CD4-positive, alpha-beta T cell treated with Interleukin-21 for 1 hour (primary cell): ENCODE measurements at places on chromosomes 6 and 20.
A peak's percentile ranks its signal among the peaks of the same experiment; 100 is the strongest.

DNA sequence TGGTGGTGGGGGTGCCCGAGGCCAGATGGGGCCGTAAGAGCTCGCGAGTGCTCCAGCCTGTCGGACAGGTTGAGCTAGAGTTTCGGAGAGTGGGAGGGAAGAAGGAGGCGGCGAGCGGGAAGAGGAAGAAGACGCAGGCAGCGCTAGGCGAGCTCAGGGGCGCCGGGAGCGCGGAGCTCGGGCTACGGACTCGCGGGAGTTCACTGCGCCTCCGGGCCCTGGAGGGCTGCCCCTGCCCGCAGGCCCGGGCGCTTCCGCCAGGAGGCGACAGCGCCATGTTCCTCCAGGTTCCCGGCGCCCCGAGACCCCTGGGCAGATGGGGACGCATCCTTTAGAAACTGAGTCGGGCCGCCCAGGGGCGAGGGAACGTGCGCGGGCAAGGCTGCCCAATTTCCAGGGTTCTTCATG, 984 bp downstream of the TFAP2C start:
- DNase-seq: no peak

- no peak for DNase-seq
Observed at GRCh38 chr6:126015863-126016262, 29.5 kb downstream of the TRMT11 start.

GRCh38 chr6:134997133-134997995, 47.5 kb upstream of the ALDH8A1 start:
- DNase-seq: no peak

DNA sequence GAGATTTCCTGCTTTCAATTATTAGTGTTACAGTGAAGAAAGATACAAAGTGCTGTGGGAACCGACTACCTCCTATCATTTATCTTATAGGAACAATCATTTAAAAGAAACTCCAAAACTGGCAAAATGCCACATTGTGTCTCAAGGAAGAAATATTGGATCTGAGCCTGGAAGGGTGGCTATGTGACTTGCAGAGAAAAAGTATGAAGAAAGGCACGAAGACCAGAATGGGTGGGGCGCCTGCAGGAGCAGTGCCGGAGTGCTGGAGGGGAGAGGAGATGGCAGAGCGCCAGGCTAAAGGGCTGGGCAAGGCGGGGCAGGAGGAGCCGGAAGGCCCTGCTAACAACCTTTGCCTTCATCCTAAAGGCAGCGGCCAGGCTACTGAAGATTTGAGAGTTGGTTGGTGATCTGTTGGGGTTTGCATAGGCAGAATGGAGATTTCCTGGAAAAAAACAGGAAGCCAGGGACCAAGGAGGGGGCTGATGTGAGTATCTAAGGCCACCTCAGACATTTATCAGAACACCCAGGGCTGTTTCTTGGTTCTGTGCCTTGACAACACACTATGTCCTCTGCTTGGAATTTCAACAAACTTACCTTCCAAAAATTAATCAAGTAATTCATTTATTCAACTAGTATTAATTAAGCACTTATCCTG, 125.6 kb downstream of the MAFB start:
- no peak for DNase-seq

DNA sequence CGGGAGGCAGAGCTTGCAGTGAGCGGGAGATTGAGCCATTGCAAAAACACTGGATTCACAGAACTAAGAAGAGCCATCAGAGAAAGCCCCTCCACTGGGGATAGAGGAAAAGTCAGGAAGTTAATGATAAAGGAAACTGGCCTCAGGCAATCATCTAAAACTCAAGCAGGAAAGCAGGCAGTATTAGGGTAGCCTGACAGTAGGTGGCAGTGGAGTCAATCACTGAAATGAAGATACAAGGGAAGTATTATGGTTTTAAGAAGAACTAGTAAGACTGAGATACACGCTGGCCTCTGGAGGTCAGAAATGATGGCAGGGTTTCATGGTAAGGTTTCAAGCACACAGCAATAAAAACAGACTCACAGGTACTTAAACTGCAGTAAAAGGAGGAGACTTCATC, 578.3 kb downstream of the HACE1 start:
- DNase-seq: no peak

- no peak for DNase-seq
Observed at GRCh38 chr20:560680-561079, 17.1 kb upstream of the CSNK2A1 start.

DNA sequence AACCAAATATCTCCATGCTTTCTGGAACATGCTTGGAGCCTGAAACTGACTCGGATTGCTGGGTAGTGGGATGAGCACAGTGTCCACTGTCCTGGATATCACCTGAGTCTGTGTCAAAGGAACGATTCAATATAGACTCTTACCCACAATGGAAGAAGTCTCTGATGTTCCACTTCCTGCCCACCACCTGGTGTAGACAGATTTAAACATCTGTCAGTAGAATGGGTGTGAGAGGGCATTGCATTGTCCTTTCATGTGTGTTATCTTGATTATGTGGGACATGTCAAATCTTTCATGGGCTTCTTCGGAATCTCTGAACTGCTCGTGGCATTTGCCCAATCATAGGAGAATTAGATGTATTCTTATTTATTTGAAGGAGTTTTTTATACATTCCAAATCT, 20.8 kb downstream of the ULBP3 start:
- no peak for DNase-seq

- DNase-seq: no peak
Observed at GRCh38 chr6:44390158-44390683, 2.7 kb downstream of the CDC5L start.

DNA sequence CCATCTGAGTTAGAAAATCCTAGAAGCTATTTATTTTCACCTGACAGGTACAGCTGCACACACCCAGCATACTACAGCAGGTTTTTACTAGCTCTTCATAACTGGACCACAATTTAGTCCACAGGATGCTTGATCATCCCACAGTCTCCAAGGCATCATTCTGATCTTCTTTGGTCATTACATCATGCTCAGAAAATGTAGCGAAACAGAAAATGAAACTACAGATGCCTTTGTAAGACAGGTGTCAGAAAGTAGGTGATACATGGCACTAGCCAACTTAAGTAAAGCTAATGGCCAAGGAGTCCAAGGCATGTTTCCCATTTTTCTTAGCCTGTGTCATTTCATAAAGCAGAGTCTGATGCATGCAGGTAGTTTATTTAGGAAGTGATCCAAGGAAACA, 102.3 kb downstream of the HTR1B start:
- no peak for DNase-seq

DNA sequence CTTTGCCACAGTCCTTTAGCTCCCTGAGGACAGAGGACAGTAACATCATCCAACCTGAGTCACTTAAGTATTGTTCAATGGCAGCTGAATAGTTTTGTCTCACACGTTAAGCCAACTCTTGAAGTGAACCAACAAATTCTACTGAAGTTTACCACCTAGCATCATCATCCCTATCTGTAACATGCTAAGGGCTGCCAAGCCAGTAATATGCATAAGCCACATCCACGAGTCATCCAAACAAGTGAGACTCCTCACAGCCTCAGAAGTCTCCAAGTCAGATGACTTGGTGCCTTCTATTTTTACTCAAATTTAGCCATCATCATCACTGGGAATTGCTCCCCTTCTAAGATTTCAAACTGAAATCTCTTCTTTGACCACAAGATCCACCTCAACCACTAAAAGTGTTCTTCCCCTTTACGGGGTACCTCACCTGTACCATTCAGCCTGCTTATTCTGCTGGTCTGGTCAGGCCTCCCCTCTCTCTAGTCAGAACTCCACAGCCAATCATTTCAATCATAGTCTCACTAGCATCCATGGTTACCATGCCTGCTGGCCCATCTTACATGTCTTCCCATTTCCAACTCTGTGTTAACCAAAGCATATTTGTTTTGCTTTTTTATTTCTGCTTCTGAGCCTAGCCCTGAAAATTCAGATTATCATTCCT, 73.7 kb downstream of the DTNBP1 start:
- no peak for DNase-seq

GRCh38 chr6:143967706-143968376, 40.2 kb downstream of the PLAGL1 start:
- DNase-seq: no peak

DNA sequence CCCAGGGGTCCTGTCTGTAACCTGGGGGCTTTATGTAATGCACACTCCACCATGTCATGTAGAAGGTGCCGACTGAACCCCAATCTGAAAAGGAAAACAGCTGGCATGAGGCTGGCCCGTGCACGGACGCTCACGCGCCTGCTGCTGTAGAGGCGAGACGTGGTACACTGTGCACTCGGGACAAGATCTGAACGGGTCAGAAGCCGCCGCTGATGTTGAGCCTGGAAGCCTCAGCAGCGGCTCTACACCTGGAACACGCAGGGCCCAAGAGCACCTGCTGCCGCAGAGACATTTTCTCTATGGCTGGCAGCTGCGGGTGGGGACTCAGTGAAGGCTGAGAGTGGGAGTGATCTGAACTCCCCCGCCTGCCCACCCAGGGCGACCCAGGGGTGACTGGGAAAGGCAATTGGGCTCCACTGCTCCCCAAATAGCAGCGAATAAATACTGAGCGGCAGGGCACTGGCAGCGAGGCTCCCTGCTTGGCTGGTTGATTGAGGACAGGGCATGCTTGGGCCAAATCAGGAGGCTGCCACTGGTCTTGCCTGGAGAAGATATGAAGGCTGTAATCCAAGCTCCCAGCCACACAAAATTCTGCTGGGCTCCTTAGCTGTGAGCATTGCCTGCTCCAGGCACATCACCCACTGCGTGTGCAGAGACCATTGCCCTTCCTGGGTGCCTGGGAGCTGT, 2.5 kb upstream of the OGFR start:
- DNase-seq: no peak

GRCh38 chr20:51306521-51307358, 235.8 kb downstream of the NFATC2 start:
- DNase-seq: peak; percentile 67

- DNase-seq: no peak
Observed at GRCh38 chr6:168916576-168917211, 337.0 kb downstream of the THBS2 start.

DNA sequence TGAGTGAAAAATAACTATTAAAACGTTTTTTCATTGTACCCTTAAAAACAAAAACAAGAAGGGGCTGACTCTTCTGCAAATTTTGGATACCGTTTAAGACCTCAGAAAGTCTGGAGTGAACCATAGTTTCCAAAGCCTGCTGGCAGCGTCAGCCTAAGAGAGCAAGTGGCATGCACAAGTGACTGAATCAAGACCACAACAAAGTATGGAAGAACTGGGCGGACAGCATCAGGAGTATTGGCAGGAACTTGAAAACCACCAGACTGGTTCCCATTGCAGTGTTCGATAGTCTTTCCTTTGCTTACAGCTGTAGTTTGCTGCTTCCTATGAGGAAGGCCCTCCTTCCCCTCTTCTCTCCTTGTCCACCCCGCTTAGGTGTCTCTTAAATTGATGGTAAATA, 33.7 kb upstream of the MYLIP start:
- no peak for DNase-seq

DNA sequence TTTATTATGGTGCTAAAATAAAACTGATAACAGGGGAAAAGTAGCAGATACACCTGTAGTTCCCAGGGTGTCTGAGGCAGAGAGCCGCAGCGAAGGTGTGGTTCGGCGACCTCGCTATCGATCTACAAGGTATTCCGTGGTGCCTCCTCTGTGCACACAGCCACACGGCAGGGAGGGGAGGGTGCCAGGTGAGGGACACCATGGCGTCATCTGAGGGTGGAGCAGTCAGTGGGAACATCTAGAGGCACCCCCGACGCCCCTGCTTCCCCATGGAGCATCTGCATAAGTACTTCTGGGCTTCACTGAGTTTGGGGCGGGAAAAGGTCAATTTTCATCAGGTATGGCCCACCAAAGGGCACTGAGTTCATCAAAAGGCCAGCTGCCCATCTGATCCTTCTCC, 243.3 kb downstream of the TAF4 start:
- DNase-seq: no peak

GRCh38 chr6:153489479-153489878, 358.4 kb upstream of the RGS17 start:
- DNase-seq: no peak

DNA sequence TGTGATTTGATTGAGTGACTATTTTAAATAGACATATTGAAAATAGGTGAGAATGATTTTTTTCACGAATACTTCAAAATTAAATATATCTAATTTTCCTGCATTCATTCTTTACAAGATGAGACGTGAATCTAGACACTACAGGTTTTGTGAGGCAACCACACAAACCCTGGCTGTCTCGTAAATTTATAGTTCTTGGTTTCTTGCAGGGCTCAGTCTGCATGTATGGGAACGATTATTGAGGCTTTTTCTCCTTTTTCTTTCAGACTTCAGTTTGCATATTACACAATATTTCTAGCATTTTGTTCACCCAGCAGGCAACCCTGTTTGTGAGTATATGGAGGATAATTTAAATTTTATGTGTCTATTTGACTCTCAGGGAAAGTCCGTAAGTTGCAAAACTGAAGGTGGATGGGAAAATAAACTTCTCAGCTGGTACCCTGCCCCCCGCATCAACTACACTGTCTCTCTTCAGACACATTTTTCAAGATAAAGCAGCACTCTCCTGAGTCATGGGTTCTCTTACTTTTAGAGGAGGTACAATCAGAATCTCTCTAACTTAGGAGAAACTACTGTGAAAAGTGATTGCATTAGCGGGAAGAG, 1349.3 kb downstream of the GRIK2 start:
- no peak for DNase-seq

DNA sequence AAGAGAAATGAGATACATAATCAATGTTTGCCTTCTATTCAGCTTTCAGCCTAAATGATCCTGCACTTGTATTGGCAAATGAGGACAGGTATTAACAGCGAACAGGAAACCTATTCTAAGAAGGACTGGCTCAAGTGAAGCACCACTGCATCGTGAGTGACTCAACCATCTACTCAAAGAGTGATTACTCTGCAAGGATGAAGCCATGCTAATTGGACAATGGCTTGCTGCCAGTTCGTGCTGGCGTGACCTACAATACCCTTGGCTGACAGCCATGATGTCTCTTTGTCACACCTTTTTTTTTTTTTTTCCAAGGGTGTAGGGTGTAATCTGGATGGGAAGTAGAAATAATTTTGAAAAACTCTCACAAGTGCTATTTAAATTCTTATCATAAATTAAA, 104.9 kb downstream of the GJA10 start:
- DNase-seq: no peak

DNA sequence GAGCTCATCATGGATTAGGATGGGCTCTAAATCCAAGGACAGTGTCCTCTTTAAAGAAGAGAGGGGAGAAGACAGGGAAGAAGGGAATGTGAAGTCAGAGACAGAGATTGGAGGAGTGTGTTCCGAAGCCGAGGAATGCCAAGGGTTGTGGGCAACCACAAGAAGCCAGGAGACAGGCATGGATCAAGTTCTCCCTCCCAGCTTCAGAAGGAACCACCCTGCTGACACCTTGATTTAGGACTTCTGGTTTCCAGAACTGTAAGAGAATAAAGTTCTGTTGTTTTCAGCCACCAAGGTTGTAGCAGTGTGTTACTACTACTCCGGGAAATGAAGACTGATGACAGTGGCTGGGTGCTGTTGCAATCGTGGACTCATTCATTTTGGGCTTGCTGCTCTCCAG, 120.1 kb downstream of the RPS12 start:
- no peak for DNase-seq

- peak; percentile 77 for DNase-seq
Observed at GRCh38 chr20:59121714-59122565, 41.7 kb upstream of the ZNF831 start.

GRCh38 chr6:166826264-166826663, 130.1 kb downstream of the RNASET2 start:
- no peak for DNase-seq

- peak; percentile 54 for DNase-seq
Observed at GRCh38 chr6:151440930-151441329, 11.0 kb downstream of the RMND1 start.

- no peak for DNase-seq
Observed at GRCh38 chr20:20217621-20218020, 150.3 kb upstream of the INSM1 start.

- DNase-seq: no peak
Observed at GRCh38 chr20:50200482-50201104, 10.0 kb downstream of the CEBPB start.

GRCh38 chr6:139409026-139409425, 34.6 kb upstream of the CITED2 start:
- no peak for DNase-seq
